A549 treated with GW870086 at 1 μM for 4 hours (cell line): ENCODE measurements at places on chromosomes 13 and 19. TPM values are rescaled to one million over a fixed set of nuclear protein-coding genes. Genes with fewer than 3 reads are reported as not detected.

The ZNF813 gene
- total RNA-seq, result 0.21 to 0.64 TPM (median 0.46 TPM) in 5 replicates

The URAD gene
- not detected in 5 replicates for total RNA-seq

The TBXA2R gene
- total RNA-seq, result 0.74 to 1.2 TPM (median 0.99 TPM) in 5 replicates

The TINCR gene
- 2.0 to 3.9 TPM (median 2.3 TPM) in 5 replicates for total RNA-seq

The PCDH17 gene
- 0.03 TPM in 1 of 5 replicates, not detected in the others for total RNA-seq

The CYP2A6 gene
- total RNA-seq, result not detected in 5 replicates

The LILRB5 gene
- 0.05 to 0.15 TPM (median 0.05 TPM) in 4 of 5 replicates, not detected in the other for total RNA-seq

The CACNG6 gene
- total RNA-seq, result 7.9 to 14.2 TPM (median 11.6 TPM) in 5 replicates

The KIR3DL2 gene
- total RNA-seq, result not detected in 5 replicates

The IZUMO1 gene
- not detected in 5 replicates for total RNA-seq

The CPB2 gene
- not detected in 5 replicates for total RNA-seq

The KL gene
- total RNA-seq, result 0.05 to 0.09 TPM (median 0.06 TPM) in 5 replicates

The SARS2 gene
- 52.7 to 58.8 TPM (median 54.7 TPM) in 5 replicates for total RNA-seq

The METTL21C gene
- total RNA-seq, result not detected in 5 replicates

The CYP2S1 gene
- total RNA-seq, result 17.6 to 24.9 TPM (median 21.5 TPM) in 5 replicates

The C13orf42 gene
- total RNA-seq, result not detected in 5 replicates

The MAST1 gene
- 0.89 to 3.0 TPM (median 2.4 TPM) in 5 replicates for total RNA-seq

The ZNF575 gene
- 1.2 to 1.9 TPM (median 1.6 TPM) in 5 replicates for total RNA-seq

The RXFP2 gene
- total RNA-seq, result not detected in 5 replicates

The ONECUT3 gene
- not detected in 5 replicates for total RNA-seq

The MYO9B gene
- total RNA-seq, result 30.5 to 40.5 TPM (median 38.3 TPM) in 5 replicates

The ZNF549 gene
- total RNA-seq, result 1.5 to 2.1 TPM (median 1.8 TPM) in 5 replicates

The NKG7 gene
- total RNA-seq, result not detected in 5 replicates

The FCAR gene
- not detected in 5 replicates for total RNA-seq

The FFAR3 gene
- 0.07 to 0.21 TPM in 2 of 5 replicates, not detected in the others for total RNA-seq

The SPRED3 gene
- total RNA-seq, result 1.8 to 3.1 TPM (median 2.6 TPM) in 5 replicates

The GRK1 gene
- not detected in 5 replicates for total RNA-seq

The GPR4 gene
- total RNA-seq, result 0.14 to 0.34 TPM (median 0.27 TPM) in 5 replicates

The ZNF441 gene
- not detected in 5 replicates for total RNA-seq

The DKKL1 gene
- 0.70 to 1.1 TPM (median 0.89 TPM) in 5 replicates for total RNA-seq

The ZNF66 gene
- total RNA-seq, result not detected in 5 replicates

The PSG7 gene
- 0.07 TPM in 1 of 5 replicates, not detected in the others for total RNA-seq

The PSG11 gene
- not detected in 5 replicates for total RNA-seq

The ZNF221 gene
- 0.35 to 0.85 TPM (median 0.70 TPM) in 5 replicates for total RNA-seq

The ZNF541 gene
- not detected in 5 replicates for total RNA-seq

The KLK13 gene
- total RNA-seq, result 0.18 TPM in 1 of 5 replicates, not detected in the others
